ENCODE measurements at places on chromosomes 2 and 18.

GRCh38 chr18:77559274-77559910 lies 309.7 kb downstream of the GALR1 start:
- no peak for DNase-seq

DNA sequence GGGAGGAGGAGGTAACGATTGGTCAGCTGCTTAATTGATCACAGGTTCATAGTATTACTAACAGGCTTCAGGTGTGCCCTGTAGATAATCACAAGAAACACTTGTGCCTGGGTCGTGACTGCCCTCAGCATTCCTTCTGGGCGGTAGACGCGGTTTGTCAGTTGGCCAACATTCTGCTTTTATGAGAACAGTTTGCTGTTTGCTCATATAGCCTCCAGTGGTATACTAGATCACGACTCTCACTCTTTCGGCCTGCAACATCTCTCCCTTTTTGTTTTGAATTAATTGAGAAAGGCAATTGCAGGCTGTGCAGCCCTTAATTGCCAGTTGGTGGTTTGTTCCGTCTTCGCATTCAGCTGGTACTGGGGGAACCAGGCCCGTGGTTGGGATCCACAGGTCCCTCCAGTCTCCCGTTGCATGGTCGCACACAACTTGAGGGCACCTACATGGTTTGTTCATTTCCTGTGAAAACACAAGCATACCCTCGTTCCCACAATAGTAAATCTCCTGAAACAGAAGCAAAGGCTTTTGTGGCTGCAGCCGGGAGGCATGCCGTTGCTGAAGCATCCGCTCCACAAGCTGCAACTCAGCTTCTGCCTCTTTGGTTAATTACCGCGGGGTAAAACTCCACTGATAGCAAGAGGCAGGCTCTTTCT lies 30.3 kb upstream of the GPR17 start:
- DNase-seq = no peak

GRCh38 chr2:231720292-231720986 lies 12.1 kb downstream of the PTMA start:
- DNase-seq = no peak

- DNase-seq = no peak
These were observed 144.7 kb downstream of the FAM210A start for GRCh38 chr18:13581496-13582177.

DNA sequence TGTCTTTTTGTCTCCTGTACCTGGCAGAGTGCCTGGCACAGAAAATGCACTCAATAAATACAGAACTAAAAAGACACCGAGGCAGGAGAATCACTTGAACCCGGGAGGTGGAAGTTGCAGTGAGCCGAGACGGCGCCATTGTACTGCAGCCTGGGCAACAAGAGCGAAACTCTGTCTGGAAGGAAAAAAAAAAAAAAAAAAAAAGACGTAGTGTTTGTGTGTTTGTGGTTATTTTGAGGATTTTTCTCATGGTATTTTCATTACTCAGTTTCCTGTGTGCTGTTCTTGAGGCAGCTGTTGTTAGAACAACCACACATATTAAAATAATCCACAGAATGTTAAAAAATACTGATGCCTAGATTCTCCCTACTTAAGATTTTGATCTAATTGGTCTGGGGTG lies 519.2 kb upstream of the SPHKAP start:
- no peak for DNase-seq

GRCh38 chr2:25711675-25712354 lies 38.4 kb upstream of the DTNB start:
- DNase-seq = no peak

GRCh38 chr2:201882353-201883090 lies 76.2 kb downstream of the CDK15 start:
- no peak for DNase-seq

- no peak for DNase-seq
These were observed 120.9 kb upstream of the SMIM21 start for GRCh38 chr18:75548353-75548905.

- no peak for DNase-seq
These were observed at the start of gene ZDBF2 for GRCh38 chr2:206274434-206275311. Gene ZDBF2 (plus strand): TSS chr2:206274663. CDS start chr2:206281850, 7,187 bp downstream.

DNA sequence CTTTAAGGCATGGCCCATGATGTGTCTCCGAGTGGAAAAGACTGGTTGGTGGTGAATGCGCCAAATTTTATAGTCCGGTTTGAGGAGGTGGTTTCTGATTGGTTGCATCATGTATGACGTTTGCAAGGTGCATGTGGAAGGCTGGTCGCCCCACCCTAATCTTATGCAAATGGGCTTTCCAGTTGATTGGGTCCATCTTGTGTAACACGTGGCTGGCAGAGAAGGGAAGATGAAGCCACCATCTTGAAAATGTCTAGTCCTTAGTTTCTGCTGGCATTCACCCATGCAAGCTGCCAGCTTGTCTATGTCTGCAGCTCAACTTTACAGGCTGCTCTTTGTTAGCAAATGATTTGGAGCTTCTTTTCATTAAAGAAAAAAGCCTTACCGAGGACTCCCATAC lies 132.2 kb downstream of the PIK3C3 start:
- no peak for DNase-seq

- DNase-seq = no peak
These were observed 45.8 kb upstream of the WIPF1 start for GRCh38 chr2:174643356-174643755.

DNA sequence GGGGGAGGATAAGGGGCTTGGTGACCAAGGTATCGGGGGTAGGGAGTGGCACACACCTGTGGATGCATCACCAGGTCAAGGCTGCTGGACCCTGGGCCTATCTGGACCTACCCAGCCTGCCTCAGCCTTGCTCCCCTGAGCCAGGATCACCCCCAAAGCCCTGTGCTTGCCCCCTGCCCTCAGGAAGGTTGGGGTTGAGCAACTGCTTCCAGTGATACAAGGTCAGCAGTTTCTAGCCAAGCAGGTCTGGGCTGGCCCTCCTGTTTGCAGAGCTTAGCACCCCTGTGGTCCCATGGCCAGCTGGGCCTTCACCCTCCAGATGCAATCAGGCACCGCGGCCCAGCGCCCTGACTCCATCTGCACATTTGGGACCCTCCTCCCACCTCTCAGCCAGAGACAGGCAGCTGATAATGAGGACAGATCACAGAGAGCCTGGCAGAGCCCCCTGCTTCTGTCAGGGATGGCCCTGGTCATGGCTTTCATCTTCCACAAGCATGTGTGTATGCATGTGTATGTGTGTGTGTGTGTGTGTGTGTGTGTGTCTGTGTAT lies 154.6 kb downstream of the TFCP2L1 start:
- DNase-seq = no peak

- no peak for DNase-seq
These were observed 20.6 kb upstream of the C2orf72 start for GRCh38 chr2:231016566-231017230.

DNA sequence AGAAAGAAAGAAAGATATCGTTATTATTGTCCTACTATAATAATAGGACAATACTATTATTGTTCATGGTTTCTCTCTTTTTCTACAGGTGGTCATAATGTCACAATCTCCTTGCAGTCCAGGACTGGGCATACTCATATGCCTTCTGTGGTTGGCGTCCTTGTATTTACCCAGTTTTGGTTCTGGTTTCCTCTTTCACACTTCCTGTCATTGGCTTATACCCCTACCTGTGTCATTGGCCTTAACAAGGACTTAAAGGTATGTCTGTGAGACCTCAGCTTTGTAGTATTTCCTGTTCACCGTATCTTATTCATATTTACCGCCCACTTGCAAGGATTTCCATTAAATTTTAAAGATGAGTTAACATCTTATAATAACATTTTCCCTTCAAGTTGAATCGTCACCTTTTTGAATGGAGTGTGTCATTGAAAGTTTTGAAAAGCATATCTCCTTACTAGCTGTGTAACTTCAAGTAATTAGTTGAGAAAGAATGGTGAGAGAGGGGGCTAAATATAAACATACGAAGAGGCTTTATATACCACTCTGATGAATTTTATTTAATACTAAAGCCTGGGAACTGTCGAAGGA lies 36.5 kb upstream of the HTR2B start:
- no peak for DNase-seq

DNA sequence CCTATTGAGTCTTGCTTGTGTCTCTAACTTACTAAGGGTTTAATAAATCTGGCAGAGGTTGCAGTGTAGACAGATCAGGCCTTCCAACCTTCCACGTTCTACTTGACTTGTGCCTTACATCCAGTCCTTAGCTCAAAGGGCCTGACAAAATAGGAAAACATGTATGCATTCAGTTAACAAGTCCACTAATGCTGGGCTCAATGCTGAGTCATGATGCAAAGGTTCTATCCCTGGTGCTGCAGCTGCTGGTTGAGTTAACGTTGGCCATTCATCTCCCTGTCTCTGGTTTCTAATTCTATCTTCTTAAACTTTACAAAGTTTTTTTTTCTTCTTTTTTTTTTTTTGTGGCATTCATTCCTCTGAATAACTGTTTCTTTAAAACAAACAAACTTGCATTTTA lies 46.3 kb upstream of the ITGB6 start:
- DNase-seq = no peak
